ENCODE measurements at places on chromosomes 2 and 18.

DNA sequence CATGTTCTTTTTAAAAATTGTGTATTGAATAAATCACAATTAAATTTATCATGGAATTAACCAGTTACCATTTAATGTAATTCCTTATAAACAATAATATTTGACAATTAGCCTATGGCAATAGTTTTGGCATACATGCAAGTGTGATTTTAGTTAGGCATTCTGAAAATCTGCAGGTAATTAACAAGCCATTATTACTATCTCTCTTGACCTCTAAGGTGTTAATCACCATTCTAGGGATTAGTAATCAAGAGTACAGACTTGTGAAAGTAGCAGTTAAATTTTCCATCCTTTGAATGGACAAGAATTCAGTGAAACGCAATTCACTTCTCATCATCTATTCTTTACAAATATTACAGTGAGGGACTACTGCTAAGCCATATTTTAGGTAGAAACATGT, 127.7 kb upstream of the CHST9 start:
- no peak for DNase-seq

DNA sequence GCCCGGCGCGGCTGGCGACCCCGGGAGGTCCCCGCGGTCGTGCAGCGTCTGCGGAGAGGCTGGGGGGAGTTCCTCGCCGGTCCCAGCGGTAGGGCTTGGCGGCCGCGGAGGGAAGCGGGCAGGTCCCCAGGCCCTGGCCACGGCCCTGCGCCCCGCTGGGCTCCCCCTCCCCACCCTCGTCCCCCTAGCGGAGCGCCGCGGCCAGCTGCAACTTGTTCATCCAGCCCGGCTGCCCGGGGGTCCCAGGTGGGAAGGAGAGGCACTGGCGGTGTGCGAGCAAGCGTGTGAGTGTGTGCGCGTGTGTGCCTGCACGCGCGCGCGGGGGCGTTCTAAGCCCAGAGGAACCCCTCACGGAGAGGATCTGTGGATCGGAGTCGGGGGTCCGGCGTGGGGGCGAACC, 1.3 kb downstream of the PTPRM start:
- DNase-seq: no peak

DNA sequence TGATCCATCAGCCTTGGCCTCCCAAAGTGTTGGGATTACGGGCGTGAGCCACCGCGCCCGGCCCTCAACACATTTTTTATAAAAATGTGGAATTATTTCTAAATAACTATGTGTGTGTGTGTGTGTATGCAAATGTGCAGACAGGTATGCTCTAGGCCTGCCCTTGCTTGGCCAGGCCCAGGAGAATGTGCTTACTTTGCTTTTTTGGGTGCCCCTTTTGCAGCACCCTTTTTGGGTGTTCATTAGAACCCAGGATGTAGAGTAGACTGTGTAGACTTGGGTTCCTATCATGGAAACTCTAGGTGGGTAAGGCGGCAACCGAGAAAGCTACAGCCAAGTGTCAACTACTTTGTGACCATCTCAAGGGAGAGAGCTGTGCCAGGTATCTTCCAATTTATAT, 11.7 kb upstream of the ITSN2 start:
- DNase-seq: no peak

DNA sequence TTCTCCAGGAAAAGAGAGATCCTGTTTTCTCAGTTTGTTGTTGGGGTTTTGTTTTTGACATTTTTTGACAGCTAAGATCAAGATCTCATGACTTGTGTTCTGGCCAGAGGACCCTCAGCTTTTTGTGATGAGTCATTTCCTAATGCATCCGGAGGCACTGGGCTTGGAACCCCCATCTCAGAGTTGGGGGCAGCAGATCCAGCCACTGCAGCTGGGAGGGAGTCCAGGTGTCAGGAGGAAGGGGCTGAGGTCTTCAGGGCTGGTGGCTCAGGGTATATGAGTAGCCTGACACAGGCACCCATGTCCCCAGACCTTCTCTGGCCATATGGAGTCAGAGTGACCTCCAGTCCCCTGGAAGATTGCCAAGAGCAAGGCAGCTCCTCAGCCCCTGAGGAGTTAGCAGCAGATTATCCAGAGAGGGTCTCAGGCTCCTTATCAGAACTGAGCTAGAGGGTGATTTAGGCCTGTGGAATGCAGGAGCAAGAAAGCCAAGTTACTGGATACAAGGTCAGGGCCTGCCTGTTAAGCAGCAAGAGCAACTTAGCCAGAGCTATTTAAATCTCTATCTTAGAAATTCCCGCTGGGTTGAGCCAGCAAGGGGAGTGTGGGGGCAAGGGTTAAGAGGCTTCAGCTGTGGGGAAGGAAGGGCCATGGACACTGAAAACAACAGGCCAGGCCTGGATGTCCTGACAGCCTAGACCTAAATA, 62.4 kb downstream of the TANC1 start:
- peak; percentile 13 for DNase-seq

DNA sequence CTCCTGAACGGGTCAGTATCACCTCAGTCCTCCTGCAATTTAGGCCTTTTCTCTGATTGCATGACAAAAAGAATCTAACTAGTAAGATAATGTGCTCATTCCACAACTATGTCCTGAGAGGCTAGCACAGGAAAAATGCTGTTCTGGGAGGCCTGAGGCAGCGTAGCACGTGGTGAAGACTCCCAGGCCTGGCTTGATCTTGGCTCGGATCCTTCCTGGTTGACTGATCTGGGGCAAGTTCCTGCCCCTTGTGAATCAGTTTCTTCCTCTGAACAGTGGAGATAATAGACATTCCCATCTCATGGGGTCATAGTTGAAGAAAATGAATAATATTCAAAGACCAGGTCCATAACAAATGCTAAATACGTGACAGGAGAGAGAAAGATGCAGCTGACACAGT, 12.3 kb downstream of the FBLN7 start:
- DNase-seq: no peak

DNA sequence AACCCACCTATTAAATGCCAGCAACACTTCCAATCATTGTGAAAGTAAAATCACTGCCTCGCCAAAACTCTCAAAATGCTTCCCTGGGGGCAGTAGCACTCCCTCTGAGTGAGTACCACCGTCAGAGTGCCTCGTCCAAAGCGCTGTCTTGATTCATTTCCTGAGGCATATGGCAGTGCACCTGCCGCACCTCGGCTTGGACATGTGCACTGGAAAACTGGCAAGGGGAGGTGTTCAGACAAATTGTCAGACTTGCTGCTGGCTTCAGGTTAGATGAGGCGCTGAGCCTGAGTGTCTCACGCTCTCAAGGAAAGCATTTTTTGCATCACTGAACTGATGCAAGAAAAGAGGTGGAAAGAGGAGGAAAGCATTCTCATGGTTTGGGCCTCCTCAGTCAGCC, 132.8 kb downstream of the ATL2 start:
- no peak for DNase-seq

- DNase-seq: no peak
Observed at GRCh38 chr2:11270891-11271290, 73.5 kb downstream of the ROCK2 start.

DNA sequence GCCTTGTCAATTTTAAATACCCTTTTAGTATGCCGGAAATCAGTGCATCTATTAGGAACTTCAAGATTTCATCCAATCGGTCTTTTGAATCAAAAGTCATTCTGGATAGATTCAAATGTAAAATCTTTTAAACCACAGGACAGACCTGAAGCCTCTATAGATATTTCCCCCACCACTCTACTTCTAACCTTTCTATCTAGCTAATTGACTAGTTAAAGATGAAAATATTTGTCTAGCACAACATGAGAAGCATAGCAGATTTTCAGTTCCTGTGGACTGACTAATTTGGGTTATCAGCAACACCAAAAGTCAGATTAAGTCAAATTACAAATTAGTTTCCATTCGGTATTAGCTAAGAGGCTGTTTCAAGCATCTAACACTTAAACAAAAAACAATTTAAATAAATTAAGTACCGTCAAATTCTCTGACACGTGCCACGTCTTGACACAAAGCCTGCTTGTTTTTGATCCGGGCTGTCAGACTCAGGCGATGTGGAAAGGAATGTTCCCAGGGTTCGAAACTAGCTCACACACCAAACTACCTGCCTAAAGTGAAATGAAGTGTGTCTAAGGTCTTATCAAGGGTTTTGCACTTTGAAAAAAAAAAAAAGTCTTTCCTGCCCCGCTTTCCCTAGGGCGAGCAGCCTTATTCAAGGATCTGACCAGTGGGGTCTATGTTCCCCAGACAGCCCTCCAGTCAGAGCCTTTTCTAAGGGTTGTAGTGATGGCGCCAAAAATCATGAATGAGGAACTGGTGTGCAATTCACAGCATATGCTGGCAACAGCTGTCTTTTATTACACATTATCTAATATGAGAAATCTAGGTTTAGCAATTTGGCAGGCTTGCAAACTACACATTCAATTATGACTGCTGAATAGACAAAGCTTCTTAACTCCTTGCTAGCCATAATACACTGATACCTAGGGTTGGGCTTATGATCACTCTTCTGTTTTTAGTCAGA, 4.7 kb downstream of the CYTIP start:
- no peak for DNase-seq

- DNase-seq: no peak
Observed at GRCh38 chr2:68853915-68854314, 17.3 kb downstream of the BMP10 start.

GRCh38 chr2:100895934-100896685, 76.2 kb downstream of the NPAS2 start:
- no peak for DNase-seq

DNA sequence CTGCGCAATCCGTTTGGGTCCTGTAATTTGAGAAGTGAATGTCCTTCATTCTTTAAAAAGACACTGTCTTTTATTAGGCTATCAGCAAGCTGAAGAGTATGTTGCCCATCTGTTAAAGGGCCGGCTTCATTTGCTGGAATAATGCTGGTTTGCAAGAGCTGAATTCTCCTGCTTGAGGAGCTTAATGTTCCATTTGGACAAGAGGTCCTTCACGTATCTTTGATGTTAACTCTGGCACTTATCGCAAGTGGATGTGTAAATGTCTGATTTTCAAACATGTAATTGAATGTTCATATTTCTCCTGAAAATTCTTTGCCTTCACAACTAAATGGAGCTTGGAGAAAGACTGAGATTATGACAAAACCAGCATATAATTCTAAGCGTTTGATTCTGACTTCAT, 280.8 kb upstream of the NRP2 start:
- no peak for DNase-seq

- DNase-seq: no peak
Observed at GRCh38 chr2:67256892-67257291, 140.2 kb upstream of the ETAA1 start.

DNA sequence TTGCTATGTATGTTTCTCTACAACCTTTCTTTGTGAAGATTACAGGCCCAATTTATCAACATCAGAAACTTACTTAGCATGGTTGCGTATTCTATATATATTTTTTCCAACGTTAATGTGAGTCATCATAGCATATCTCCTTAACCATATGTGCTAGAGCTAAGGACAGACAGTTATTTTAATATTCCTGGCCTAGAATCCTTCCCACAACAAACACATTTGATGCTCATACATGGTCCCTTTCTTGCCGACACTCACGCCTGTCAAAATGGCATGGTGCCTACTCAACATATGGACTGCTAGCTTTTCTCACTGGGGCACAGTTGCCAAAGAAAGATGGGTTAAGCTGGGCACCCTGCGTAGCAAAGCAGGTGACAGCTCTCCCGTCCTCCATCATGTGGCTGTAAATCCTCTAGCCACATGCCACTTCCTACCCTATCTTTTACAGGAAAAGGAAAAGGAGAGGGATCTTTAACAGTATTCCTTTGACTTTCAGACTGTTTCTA, 75.2 kb upstream of the GALNT5 start:
- peak; percentile 44 for DNase-seq

All from erythroblast (primary cell).